ENCODE measurements at places on chromosomes 5 and 9.

- no peak for DNase-seq
These were observed 502.7 kb downstream of the TLE4 start for GRCh38 chr9:80074439-80074838.

DNA sequence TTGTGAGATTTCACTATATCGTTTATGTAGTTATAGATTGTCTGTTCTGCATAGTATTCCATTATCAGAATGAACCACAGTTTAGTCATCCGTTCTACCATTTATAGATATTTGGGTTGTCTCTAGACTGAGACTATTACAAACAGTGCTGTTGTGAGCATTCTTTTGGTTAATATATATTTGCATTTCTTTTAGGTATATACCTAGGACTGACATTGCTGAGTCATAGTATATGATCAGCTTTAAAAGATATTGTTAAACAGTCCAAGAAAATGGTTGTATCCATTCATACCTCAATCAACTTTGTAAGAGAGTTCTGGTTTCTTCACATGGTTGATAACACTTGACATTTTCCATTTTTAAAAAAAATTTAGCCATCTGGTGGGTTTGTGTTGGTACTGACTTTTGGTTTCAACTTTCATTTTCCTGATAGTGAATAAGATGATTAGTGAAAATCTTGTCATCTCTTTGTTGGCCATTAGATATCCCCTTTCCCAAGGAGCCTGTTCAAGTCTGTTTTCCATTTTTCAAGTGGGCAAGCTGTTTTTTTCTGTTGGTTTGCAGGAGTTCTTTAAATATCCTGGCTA is 22.9 kb upstream of the ADAM19 start:
- no peak for DNase-seq

- no peak for DNase-seq
These were observed 36.0 kb upstream of the CLPTM1L start for GRCh38 chr5:1380910-1381309.

DNA sequence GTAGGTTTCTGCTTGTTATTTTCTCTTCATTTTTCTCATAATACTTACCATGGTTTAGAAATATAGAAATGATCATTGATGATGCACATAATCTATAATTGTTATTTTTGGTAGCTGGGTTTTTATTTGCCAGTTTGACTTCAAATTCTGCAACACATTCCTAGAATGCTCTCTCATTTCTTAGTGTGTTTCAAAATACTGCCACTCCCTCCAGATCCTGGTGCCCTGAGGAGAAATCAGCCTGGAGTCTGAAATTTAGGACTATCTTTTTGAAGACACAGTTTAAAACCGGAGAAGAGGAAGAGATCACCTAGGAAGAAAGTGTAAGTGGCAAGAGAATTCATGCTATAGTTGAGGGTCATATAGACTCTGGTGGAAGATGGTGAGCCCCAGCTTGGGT is 57.5 kb downstream of the TAF11L14 start:
- DNase-seq = no peak

DNA sequence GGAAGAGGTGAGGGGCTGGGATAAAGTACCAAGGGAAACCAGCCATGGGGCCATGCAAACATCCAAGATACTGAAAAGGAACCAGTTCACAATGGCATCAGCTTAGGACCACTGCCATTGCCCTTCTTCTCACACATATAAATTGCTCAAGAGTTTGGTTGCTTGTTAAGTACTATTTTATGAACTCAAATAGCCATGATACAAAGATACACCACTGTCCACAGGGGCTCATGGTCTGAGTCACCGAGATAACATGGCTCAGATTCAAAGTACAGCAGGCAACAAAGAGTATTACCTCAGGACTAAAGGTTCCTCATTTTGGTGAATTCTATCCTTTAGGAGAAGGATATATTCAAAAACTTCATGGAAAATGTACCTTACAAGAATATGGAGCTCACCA is 55.6 kb downstream of the FANCC start:
- no peak for DNase-seq

Data from HEK293T (cell line).